Activated CD8-positive, alpha-beta memory T cell treated with anti-CD3 and anti-CD28 coated beads, Interleukin-2, amount 10 ng/mL, durations not matched to agents 7 days and 5 days (primary cell): ENCODE measurements at places on chromosomes 3 and 15.

- no peak for DNase-seq
These were observed 56.9 kb upstream of the FLNB start for GRCh38 chr3:57951066-57951882.

DNA sequence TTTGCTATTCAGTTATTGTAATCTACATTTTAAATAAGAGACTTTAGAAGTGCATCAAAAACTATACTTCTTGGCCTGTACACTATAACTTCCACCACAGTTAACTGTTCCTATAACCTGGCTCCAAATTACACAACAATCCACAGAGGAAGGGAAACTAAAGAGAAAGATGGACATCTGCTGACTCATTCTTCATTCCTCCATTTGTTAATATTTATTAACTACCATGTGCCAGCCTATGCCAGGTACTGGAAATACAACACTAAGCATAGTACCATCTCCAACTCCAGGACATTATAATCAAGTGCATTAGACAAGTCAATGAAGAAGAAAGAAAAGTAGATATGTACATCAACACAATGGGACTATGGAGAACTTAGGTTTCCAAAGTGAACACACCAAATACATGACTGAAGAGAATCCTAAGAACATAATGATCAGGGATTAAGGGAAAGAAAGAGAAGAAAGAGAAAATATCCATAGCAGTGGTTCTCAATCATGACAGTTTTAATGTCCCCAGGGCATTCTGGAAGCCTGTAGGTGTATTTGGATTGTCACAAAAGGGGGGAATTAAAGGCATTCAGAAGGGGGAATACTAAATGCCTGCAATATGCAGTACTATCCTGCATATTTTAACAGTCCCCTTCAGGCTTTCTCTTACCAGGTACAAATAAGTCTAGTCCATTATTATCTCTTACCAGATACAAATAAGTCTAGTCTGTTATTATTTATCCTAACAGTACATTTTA, 8.9 kb downstream of the ICE2 start:
- DNase-seq, result no peak

GRCh38 chr3:51354172-51354571, 30.9 kb upstream of the MANF start:
- no peak for DNase-seq

DNA sequence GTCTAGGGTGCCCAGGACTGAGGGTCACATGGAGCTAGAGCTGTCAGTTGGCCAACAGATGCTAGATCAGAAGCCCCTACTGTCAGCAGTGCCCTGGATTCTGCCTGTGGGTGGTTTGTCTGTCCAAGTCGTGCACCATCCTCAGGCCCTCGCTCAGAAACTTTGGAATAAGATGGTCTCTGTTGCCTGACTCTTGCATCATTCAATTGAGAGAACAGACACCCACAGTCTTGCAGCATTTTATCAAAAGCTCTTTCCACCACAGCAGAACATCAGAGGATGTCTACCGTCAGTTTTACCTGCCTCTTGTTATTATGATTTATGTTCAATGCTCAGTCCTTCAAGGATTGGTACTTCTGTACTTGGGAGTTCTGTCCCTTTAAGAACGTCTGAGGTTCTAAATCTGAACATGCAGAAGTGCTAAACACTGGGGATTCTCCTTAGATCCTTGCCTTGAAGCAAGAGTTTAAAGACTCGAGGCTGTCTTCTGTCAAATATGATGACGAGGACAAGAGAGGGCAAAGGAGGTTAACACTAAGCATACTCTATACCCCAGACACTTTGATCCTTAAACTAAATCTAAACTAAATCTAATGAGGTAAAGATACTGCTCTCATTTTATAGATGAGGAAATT, 4.8 kb downstream of the AQP9 start:
- no peak for DNase-seq

- no peak for DNase-seq
These were observed 14.7 kb upstream of the HHATL start for GRCh38 chr3:42717306-42717705.

DNA sequence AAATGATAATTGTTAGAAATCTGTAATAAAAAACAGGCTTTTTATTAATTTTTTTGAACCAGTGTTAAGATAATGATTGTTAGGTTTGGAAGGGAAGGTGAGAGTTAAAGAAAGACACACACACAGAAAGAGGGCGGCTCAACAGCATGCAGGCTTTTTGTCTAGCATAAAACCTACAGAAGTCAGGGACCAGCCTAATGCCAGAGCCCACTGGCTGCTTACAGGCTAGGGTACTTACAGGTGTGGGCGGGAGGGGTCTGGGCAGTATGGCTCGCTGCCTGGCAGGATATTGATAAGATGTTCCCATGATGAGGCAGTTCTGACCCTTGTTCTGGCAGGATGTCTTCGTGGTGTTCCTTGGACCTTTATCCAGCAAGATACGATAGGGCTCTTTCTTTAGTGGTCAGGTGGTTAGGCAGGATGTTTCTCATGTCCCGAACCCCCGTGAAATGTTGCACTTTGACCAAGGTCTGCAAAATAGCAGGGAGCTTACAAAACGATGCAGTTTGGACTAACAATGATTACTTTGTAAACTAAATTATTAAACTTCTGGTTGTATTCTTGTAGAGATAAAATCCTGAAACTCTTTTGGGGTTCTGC, 84.7 kb downstream of the DCUN1D1 start:
- no peak for DNase-seq

GRCh38 chr3:56997675-56998074, 62.8 kb upstream of the SPATA12 start:
- no peak for DNase-seq

- DNase-seq, result no peak
These were observed 97.4 kb upstream of the SLC2A2 start for GRCh38 chr3:171123915-171124314.

GRCh38 chr3:74107451-74107850, 482.7 kb upstream of the PDZRN3 start:
- DNase-seq, result no peak

GRCh38 chr3:51935886-51936755, 5.6 kb downstream of the RRP9 start:
- DNase-seq, result no peak

DNA sequence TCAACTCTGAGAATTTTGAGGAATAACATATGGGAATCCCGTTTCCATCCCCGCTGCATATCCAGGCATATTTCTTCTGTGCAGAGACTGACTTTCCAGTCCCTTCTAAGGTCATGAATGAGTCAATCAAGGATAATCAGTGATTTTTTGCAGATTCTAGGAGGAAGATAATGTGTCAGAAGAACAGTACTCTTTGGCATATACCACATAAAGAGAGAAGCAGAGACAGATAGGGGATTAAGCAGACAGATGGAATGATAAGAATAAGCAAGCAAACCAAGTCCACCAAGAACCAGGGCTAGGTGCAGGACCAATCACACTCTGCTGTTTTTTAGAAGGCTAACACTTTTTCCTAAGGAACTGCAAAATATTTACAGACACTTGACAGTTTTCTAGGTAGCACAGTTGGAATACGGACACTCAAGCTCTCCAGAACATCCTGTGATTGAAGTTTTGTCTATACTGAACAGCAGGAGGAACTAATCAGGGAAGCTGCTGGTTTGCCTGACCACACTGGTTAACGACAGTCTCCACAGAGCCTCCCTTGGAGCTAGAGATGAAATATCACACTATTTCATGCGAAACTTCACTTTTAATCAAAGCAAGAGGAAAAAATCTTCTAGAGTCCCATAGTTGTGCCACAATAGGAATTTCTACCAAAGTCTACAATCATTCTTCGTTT, 450.0 kb upstream of the KCNMB2 start:
- DNase-seq, result no peak

- DNase-seq, result no peak
These were observed 36.7 kb downstream of the ZIC4 start for GRCh38 chr3:147369661-147370123.

DNA sequence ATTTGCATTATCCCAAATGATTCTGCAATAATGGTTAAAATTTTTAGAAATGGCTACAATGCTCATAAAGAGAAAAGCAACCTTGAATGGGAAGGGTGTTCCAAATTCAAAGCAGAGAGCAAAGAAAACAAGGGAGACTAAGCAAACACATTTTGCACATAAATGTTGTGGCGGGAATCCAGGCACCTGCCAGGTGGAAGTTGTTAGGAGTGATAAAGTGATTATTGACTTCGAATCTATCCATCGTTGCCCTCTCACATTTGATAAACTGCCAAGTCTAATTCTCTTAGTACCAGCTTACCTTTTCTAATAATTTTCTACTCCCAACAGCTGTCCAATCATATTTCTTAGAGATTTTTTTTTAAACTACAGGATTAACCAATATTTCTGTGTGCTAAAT, 244.5 kb downstream of the CACNA2D3 start:
- DNase-seq, result no peak

- no peak for DNase-seq
These were observed 1059.2 kb downstream of the OTOL1 start for GRCh38 chr3:162555761-162556160.

DNA sequence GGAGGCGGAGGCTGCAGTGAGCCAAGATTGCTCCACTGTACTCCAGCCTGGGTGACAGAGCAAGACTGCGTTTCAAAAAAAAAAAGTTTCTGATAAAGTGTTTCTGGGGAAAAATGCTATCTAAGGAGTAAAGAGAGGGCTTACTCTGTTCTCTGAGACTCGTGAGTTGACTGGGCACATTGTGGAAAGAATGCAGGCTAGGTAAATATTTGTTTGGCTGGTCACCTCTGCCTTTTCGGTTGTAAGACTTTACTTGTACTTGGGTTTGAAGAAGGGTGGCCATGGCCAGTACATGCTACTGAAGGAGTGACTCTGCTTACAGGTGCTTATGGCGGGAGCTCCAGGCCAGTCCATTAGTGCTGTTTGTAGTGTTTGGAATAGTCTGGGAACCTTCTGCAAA, 68.7 kb downstream of the RUBCN start:
- no peak for DNase-seq

DNA sequence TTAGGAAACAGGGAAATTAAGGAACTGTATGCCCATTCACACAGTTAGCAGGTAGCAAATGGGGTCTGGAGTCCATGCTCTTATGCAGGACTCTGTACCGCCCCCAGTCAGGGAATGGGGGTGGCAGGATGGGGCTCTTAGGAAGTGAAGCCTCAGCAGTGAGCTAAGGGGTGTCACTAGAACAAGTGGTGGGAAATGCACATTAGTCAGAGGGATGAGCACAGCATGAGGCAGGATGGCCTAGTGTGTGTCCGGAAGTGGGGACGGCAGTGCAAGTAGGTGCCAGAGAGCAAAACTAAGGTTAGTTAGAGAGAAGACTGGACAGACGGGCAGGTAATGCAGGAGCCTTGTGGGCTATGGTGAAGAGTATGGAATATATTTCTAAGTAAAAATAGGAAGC, 60.7 kb downstream of the ST3GAL6 start:
- DNase-seq, result no peak

DNA sequence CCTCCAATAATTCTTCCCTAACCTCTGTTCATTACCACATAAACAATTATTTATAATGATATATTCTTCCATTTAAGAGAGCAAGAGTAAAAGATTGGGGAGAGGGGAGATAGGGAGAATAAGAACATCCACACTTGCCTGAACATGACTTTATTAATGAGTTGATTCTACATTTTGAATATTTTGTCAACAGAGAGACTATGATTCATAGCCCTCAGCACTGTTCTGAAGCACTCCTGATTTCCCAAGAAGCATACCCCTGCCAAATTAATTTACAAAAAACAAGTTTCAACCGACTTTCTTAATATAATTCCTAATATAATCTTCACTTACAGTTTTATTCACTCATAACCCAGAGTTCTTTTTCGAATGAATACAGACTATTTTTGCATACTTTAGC, 828.8 kb downstream of the ROBO2 start:
- DNase-seq, result no peak

GRCh38 chr15:80608688-80609087, 86.4 kb upstream of the ABHD17C start:
- no peak for DNase-seq

DNA sequence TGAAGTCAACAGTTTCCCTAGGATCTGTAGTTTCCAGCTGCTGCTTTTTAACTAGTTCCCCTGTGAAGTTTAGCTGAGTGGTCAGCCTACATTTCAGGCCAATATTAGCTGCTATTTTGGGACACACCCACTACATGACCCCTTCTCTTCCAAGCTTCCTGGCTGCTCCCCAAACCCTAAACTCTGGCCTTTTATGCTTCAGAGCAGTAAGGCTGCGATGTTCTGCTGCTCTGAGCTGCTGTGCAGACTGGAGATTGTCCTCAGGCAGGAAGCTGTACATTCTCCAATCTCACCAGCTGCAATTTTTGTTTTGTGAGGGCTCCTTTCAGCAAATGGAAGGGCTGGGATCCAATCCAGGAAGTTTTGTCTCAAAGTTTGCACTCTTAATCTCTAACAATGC, 48.0 kb upstream of the WDR72 start:
- DNase-seq, result no peak

DNA sequence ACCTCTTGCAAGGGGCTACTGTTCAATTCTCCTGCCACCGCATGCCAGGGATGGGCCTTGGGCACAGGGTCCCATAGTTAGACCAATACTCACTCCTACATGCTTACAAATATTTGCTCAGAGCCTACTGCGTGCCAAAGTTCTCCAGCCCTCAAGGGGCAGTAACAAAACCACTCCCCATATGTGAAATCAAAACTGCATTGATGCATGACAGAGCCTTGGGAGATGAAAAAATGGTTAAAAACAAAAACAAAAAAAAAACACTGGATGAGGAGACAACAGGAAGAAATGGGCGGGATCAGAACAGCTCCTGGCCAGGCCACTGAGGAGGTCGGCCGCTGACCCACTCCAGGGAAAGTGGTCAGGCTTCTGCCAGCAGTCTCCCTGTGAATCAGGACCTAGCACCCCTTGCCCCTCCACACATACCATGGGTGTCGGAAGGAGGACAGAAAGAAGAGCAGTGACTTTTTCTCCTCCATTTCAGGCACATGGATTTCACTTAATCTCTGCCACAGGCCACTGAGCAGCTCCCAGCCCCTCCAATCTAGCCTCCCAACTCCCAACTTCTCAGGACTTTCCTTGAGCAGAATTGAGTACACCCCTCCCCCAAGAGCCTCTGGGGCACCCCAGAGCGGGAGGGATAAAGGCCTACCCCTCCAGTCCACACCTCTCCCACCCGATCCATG, 2.8 kb downstream of the PLXNB1 start:
- no peak for DNase-seq

- DNase-seq, result no peak
These were observed 9.2 kb upstream of the HHLA2 start for GRCh38 chr3:108287146-108287545.

DNA sequence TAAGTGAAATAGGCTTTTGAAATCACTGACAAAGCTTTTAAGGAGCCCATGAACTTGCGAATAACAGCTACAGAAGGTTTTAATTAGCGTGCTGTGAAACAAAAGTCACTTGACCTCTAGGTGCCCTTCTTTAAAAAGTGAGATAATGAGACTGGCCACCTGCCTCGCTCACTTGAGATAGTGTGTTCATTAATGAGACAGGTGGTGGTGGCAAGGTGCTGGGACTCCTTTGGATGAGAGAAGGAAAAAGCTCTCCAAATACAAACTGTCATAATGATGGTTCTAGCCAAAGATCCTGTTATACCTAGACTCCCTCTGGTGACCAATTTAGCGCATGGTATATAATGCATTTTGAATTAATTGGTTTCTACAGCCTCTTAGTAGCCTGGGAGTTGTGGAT, 22.7 kb upstream of the IREB2 start:
- no peak for DNase-seq

- no peak for DNase-seq
These were observed 47.7 kb downstream of the RNF111 start for GRCh38 chr15:59035201-59035600.
